Activated CD4-positive, alpha-beta T cell treated with anti-CD3 and anti-CD28 coated beads for 36 hours (primary cell): ENCODE measurements at places on chromosomes 16 and 17.

DNA sequence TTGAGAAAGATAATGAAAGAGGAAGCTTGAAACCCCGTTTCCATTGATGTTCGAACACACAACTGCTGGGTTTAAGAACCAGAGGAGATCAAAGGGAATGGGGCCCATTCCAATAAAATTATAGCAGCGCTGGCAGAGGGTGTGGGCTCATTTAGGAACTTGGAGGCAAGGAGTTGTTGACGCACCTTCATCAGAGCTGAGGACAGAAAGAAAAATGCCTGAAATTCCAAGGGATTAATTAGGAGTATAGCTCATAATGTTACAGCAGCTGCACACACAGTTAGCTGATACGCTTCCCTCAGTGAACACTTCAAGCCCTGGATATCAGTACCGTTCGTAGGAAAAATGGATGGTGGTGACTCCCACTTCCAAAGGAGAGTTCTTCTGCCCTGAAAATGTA is 127.2 kb downstream of the AXIN2 start:
- no peak for DNase-seq

DNA sequence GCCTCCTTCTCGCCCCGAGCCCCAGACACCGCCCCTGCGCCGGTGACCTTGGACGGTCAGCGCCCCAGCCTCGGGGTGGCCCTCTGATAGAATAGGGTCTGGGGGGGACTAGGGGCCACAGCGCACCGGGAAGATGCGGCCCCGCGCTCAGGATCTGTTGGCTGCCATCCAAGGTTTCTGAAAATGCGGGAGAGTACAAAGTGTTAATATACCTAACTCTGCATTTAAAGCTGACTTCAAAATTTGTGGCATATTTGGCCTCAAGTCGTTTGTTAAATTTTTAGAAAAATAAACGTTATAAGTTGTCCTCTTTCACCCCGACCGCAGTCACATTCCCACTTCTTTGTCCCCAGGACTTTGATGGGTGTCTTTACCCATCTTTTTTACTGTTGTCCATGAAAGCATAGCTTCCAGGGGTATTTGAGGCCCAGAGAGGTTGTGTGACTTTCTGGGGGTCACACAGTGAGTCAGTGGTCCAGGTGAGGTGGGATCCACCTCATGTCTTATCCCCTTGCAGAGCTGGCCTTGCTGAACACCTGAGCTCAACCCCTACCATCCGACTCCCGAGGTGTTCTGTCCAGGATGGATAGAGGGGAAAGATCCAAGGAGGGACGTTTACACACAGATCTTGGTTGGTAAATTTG is 796 bp downstream of the NT5M start:
- DNase-seq = no peak

- no peak for DNase-seq
Observed at GRCh38 chr16:79051313-79051712, 549.2 kb downstream of the MAF start.

DNA sequence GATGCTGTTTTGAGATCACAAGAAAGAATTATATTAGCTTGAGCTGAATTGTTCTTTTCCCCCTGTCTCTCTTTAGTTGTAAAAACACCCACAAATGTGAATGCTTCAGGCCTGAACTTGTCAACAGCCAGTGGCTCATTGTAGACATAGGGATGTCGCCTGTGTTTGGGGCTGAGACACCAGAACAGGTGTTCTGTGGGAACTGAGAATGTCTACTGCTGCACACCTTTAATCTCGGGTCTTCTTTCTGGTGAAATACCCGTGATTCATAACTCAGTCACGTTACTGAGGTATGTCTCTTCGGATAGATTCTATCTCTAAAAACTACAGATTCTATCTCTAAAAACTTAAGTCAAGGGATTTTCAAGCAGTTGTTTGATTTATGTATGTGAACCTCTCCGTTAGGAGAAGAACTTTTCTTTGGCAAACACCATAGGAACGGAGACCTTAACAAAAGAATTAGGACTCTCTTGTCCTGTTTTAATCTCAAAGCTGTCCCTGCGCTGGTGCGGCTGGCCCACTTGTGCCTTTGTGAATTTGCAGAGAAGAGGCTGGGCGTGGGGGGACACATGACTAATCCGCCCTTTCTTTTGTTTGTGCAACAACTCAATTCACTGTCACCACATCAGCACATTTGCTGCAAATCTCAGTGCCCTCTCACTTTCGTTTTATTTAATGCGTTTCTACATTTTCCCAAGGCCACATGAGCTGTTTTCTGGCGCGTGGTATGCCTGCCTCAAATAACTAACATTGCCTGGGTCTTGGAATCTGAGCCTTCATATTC is 643.0 kb downstream of the MAF start:
- DNase-seq = peak; percentile 54

GRCh38 chr17:42673266-42673884 is 3.4 kb downstream of the PLEKHH3 start:
- DNase-seq = no peak

DNA sequence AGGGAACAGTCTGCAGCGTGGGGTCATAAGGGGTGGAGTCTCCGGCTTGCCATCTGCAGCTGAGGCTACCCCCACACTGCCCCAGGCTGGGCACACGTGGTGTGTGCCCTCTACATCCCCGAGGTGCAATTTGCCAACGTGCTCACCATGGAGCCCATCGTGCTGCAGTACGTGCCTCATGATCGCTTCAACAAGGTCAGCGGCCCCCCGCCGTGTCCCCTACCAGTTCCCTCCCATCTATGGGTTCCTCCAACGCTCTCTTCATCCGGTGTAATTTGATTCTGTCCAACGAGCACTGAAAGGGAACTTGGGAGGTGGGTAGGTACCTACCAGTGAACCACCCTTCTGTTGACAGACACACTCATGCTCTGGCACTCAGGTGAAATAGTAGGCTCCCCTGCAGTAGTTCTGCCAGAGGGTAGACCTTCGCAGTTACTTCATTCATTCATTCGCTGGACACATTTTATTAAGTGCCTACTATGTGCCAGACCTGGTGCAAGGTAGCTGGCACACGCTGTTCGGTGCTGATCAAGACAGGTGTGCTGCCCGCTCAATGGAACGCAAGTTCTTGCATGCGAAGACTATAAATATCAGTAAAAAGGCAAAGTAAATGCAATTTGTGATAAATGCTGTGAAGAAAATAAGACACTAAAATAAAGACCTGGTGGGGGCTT is 2.7 kb downstream of the MLLT6 start:
- no peak for DNase-seq

GRCh38 chr17:2693561-2694380 is 17.8 kb downstream of the CLUH start:
- no peak for DNase-seq

- peak; percentile 91 for DNase-seq
Observed at GRCh38 chr16:66516808-66517585, 32.9 kb downstream of the TK2 start.
